ENCODE measurements at places on chromosomes 2 and 18.

GRCh38 chr18:37778417-37779165, 213.0 kb upstream of the CELF4 start:
- no peaks in the 10 kb centered on the region for H3K27me3 ChIP-seq
- H3K4me3 ChIP-seq: no peak overlapping the region
- peak; percentile 93 for DNase-seq
- H3K36me3 ChIP-seq: no peaks in the 10 kb centered on the region
- H3K27ac ChIP-seq: no peak overlapping the region

DNA sequence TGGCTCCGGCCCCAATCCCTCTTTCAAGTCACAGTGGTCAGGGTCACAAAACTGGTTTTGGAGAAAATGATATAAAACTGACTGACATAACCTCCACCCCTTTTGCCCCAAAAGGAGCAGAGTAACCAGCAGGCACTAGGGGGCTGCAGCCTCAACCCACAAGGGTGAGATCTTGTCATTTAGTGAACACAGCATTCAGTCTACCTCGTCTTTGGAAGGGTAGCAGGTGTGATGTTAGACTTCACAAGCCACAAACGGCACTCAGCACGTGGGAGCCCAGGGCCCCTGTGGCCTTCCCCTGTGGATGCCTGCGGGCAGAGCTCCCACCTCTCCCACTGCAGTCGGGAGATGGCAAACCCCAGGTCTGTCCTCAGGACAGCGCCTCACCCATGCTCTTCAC, 372.1 kb upstream of the MYT1L start:
- H3K4me1 ChIP-seq: peaks cover 52% of the 10 kb centered on the region
- DNase-seq: no peak
- no peak overlapping the region for H3K27ac ChIP-seq

DNA sequence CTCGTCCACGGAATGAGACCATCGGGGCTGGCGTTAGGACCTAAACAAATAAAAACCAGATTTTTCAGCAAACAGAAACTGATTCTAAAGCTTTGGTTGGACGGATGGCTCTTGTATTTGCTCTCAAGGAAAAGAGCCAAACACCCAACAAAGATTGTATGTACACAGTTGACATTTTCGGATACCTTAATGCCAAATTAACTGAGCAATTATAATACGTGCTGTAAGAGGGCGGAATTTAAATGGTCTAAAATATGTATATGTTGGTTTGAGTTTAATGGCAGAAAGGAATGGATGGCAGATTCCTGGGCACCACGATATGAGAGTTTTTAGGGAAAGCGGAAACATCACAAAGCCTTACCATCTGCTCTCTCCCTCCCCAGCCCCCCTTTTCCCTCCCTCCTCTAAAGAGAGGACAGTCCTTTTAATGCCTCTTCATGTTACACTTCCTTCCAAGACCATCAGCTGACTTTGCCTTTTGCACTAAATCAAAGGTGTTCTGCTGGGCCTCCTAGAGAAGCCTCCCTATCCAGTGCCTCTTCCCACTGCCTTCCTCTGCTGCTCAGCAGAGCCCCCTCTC, 33.3 kb downstream of the STAT1 start:
- H3K27ac ChIP-seq: peak overlapping the region; percentile 73

DNA sequence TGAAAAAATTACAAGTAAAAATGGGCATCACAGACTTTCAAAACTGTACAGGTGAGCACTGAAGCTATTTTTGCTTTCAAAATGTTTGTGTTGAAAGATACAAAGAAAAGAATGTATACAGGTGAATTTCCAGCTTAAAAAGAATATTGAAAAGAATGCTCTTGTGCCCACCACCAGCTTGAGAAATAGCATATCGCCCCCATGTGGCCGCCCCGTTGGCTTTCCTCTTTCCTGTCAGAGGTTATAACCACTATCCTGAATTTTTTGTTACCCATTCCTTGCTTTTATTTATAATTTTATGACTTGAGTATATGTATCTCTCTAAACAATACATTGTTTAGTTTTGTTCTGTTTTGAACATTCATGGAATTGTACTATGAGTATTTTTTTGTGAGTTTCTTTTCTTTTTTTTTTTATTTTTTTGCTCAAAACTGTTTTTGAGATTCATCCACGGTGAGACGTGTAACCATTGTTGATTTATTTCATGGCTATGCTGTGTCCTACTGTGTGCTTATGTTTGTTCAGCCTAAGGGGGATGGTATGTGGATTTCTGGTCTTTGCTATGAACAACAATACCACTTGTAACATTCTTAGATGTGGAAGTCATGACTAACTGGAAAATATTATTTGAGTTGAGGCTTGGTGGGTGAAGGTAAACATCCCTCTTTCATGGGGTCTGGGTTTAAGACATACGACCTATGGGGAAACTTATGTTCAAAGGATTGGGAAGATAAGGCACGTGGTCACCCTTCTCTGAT, 11.6 kb downstream of the TRPM8 start:
- H3K4me1 ChIP-seq: peaks cover 26% of the 10 kb centered on the region
- no peaks in the 10 kb centered on the region for H3K27me3 ChIP-seq
- peak overlapping the region; percentile 34 for H3K27ac ChIP-seq
- no peaks in the 10 kb centered on the region for H3K36me3 ChIP-seq

GRCh38 chr2:21194858-21195271, 71.1 kb downstream of the TDRD15 start:
- H3K36me3 ChIP-seq: no peaks in the 10 kb centered on the region
- H3K27me3 ChIP-seq: no peaks in the 10 kb centered on the region

All from WTC11 (cell line).